Fibroblast of skin of right quadriceps (primary cell): ENCODE measurements at places on chromosomes 5 and 9.

DNA sequence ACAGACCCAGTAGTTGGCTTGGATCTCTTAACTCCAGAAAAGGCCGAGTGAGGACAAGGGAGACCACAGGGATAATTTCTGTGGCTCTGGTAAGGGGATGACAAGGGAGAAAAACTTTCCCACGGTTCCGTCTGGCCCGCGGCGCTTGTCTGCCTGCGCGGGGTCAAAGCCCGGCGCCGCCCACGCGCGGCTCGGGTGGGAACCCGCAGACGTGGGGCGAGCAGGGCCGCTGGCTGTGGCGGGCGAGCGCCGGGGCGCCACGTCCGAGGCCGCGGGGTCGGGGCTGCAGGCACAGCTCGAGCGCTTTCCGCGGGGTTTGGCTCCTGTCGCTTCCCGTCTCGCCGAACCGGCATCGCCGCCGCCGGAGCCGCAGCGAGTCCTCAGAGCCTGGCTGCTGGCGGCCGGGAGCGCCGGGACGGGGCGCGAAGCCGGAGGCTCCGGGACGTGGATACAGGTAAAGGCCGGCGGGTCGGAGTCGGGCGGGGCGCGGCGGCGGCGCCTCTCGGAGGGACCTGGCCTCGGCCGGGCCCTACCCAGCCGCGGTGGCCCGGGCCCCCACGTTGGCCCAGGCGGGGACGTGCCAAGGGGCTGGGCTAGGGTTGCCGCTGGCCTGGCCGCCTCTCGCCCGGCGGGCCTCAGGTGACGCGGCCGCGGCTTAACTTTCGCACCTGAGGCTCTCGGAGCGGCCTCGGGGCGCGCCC is at the start of gene RNF180:
RNF180 (plus strand) TSS at position 344 of the 701 bp plus-strand sequence. CDS start 34,965 bp downstream, outside the sequence.
- peak; percentile 33 for DNase-seq

GRCh38 chr9:117682955-117683710 is 21.1 kb upstream of the TLR4 start:
- no peak for DNase-seq

DNA sequence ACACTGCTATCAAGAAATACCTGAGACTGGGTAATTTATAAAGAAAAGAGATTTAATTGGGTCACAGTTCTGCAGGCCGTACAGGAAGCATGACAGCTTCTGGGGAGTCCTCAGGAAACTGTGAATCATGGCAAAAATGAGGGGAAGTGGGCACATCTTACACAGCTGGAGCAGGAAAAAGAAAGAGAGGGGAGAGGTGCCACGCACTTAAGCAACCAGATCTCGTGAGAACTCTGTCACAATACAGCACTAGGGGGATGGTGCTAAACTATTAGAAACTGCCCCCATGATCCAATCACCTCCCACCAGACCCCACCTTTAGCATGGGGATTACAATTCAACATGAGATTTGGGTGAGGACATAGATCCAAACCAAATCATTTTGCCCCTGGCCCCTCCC is 105.5 kb upstream of the CPLX2 start:
- no peak for DNase-seq

GRCh38 chr9:27395484-27395921 is 98.6 kb upstream of the EQTN start:
- DNase-seq: no peak

DNA sequence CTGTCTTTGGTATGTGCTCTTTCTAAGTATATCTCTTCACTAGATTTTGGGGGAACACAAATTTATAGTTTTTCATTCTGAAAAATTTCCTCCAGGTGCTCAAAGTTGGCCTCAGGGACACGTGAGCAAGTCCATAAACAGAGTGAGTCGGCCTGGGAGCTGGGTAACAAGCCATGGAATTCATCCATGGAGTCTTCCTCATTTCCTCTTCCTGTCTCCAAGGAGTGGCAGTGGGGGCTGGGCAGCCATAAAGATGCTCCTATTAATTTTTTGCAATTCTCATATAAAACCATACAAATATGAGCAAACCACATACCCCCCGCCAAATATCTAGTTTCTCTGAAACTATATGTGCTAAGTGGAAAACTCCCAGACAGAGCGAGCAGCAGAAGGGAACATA is 136.6 kb upstream of the OTULINL start:
- DNase-seq: peak; percentile 62

- DNase-seq: peak; percentile 58
Measured at GRCh38 chr9:101028346-101029314, at the start of gene PLPPR1. PLPPR1 (plus strand) TSS chr9:101028727.

- no peak for DNase-seq
Measured at GRCh38 chr5:66839636-66840185, 243.5 kb downstream of the MAST4 start.

DNA sequence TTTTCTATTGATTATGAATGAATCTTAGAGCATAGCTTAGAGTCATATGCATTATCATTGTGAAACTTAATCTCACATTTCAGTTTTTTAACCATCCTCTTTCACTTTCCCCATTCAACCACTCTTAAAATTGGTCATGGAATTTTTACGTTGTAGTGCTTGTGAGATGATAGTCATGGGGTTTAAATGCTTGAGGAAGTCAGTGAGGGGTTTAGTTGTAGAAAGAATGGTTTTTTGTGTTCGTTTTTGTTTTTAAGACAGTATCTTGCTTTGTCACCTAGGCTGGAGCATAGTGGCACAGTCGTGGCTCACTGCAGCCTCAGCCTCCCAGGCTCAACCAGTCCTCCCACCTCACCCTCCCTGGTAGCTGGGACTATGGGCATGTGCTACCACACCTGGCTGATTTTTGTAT is 19.6 kb downstream of the UGCG start:
- no peak for DNase-seq

GRCh38 chr5:78547183-78547582 is 101.4 kb downstream of the LHFPL2 start:
- DNase-seq: no peak

DNA sequence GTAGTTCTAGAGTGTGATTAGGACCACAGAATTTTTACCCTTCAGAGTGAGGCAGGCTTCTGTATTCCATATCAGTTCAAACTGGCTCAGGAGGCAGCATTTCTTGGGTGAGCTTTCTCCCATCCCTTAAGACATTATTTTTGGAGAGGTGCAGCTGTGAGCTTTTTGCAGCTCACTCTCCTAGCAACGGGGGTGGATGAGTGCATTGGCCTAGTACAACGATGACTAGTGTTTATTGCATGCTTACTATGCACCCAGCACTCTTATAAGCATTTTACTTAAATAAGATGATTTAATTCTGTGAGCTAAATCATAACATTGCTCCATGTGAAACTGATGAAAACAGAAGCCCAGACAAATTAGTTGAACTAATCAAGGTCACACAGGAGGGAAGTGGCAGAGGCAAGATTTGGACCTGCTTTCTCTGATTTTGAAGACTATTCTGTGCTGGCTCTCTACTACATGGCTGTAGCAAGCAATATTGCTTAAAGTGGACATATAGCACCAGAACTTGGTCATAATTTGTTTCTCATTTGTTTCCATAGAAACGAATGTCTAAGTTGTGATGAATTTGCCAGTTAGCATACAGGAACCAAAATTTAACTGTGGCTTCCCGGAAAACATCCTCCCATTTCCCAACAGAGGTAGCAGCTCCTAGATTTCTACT is 372.1 kb upstream of the RIOK2 start:
- DNase-seq: peak; percentile 77

- no peak for DNase-seq
Measured at GRCh38 chr9:116149844-116150243, 3.7 kb upstream of the PAPPA start.

DNA sequence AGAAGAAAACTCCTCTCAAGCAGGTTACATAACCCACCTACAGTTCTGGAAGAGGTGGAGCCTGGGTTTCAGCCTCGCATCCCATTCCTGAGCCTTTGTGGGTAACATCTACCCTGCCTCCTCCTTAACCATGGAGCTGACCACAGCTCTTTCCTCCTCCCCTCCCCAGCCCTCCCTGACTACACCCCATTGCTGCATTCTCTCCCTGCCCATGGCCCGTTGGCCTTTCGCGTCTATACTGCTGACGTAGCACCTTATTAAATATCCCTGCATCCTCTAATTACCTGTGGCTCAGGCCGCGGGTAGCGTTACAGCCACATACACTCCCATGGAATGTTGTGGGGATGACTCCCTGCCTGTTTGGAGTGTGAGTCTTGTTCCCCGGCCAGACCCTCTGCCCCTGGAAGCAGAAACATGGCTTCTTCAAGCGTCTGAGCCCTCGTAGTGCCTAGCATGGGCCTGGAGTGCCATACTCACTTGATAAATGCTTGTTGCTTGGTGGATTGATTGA is 72.8 kb downstream of the WWC1 start:
- DNase-seq: peak; percentile 91

- peak; percentile 63 for DNase-seq
Measured at GRCh38 chr5:78405829-78406750, 45.7 kb downstream of the SCAMP1 start.
